ENCODE measurements at places on chromosomes 1 and 21.
A peak's percentile ranks its signal among the peaks of the same experiment; 100 is the strongest.

GRCh38 chr21:41717573-41718330, 49.1 kb downstream of the RIPK4 start:
- no peak for DNase-seq

DNA sequence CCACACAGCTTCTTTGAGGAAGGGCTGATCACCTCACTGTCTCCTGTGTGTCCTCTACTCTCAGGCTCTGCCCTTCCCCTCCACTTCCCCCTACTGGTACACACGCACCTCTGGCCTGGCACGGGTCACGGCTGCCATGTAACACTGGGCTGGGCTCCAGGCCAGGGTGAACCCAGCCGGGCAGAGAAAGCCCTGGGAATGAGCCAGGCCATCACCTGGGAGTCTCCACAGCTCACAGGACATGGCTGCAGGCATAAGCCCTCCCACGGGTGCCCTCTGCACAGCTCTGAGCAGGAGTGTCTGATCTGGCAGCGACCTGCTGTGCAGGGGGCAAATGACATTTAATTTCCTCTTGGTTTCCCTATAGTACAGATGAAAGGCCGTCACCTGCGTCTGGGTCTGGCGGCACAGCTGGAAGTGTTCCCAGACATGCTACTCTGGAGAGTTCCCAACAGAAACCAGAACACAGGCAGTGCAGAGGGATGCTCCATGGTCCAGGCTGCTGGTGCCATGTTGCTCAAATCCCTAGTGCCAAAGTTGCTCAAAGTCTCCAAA, 61.2 kb downstream of the ERI3 start:
- no peak for DNase-seq

DNA sequence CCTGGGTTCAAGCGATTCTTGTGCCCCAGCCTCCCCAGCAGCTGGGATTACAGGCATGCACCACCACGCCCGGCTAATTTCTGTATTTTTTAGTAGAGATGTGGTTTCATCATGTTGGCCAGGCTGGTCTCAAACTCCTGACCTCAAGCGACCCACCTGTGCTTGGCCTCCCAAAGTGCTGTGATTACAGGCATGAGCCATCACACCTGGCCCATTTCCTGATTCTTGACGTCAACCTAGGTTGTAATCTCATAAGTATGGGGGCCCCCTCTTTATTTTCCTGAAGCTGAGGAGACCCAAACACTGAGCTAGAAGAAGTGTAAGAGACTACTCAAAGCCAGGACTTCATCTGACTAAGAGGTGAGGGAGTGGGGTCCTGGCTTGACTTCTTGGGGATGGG, 21.8 kb downstream of the SLC9A1 start:
- DNase-seq: no peak

DNA sequence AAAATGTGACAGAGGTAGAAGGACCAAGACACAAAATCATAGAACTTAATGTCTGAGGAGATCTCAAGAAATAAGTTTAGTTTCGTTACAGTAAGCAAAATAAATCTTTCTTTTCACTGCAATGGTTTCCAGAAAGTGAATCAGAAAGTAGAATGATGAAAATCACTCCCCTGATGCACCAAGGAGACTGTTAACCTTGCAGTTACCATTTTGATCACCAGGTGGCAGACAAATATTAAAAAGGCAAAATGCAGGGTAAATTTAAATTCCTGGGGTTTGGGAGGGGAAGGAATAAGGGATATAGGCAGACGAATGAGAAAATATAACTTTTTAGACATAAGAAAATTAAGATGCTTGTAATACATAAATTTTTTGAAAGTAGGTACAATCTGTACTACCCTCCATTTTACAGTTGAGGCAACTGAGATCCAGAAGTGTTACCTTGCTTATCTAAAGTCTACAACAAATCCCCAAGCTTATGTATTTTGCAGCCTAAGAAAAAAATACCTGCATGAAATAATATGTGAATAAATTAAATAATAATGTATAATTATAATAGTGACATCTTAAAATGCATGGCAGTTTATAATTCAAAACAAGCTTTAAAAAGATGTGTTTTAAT, 253.2 kb downstream of the CRB1 start:
- no peak for DNase-seq

- no peak for DNase-seq
Observed at GRCh38 chr1:153525088-153525728, 10.6 kb downstream of the S100A6 start.

GRCh38 chr1:185775501-185775900, 41.3 kb downstream of the HMCN1 start:
- DNase-seq: no peak

DNA sequence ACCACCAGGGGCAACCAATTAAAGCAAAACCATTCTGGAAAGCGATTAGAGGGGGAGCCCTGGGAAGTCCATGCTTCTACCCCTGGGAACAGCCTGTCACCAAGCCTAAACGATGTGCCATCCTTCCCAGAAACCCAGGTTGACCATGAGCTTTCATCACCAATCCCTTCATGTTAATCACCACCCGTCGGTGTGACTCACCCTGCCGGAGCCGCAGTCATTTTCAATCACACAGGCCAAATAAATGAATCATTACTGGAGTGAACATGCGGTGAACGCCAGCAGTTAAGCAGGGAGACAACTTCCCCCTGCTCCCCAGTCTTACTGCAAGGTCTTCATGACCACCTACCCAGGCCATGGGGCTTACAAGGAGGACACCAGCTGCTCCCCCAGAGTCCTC, 308.8 kb downstream of the AJAP1 start:
- DNase-seq: no peak

DNA sequence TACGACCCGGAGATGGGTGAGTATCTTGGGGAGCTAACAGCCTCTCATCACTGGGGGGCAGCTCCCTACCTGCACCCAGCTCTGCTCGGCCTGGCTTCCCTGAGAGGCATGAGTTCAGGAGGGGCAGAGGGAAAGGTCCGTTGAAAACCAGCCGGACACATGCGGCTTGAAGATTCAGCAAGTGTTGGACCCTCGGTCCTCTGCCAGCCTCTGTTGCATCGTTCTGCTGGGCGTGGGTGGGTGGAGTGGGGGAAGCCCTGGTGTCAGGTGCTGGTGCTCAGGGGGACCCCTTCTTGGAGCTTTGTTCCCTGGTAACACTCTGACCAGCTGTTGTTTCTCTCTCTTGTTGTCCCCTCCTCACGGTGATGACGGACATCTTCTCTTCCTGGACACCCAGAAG, 20.9 kb downstream of the PSEN2 start:
- DNase-seq: no peak

DNA sequence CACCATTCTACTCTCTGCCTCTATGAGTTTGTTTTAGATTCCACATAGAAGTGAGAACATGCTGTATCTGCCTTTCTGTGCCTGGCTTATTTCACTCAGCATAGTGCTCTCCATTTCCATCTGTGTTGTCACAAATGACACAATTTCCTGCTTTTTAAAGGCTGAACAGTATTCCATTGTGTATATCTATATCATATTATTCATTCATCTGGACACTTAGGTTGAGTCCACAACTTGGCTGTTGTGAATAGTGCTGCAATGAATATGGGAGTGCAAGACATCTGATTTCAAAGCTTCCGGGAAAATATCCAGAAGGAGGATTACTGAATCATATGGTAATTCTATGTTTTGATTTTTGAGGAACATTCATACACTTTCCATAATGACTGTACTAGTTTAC, 20.1 kb upstream of the DONSON start:
- DNase-seq: no peak

DNA sequence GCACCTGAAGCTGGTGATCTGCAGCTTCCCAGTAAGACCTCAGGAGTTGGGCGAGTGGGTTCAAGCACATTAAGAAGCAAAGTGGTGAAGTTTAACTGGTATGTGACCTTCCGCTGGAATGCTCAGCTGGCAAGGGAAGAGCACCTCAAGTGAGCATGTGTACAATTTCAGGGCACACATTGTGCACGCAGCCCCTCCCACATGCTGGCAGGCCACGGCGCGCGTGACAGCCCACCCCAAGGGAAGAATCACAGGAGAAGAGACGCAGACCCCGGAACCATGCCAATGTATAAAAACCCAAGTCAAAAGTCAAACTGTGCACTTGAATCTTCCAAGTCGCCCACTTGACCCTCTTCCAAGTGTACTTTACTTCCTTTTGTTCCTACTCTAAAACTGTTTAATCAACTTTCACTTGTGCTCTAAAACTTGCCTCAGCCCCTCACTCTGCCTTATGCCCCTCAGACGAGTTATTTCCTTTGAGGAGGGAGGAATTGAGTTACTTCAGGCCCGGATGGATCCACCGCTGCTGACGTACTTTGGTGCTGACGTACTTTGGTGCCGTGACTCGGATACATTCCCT, 20.0 kb downstream of the LRRC3 start:
- no peak for DNase-seq

- DNase-seq: no peak
Observed at GRCh38 chr1:245671966-245672767, 517.4 kb downstream of the KIF26B start.

GRCh38 chr1:29706936-29707335, 470.6 kb downstream of the PTPRU start:
- DNase-seq: no peak

DNA sequence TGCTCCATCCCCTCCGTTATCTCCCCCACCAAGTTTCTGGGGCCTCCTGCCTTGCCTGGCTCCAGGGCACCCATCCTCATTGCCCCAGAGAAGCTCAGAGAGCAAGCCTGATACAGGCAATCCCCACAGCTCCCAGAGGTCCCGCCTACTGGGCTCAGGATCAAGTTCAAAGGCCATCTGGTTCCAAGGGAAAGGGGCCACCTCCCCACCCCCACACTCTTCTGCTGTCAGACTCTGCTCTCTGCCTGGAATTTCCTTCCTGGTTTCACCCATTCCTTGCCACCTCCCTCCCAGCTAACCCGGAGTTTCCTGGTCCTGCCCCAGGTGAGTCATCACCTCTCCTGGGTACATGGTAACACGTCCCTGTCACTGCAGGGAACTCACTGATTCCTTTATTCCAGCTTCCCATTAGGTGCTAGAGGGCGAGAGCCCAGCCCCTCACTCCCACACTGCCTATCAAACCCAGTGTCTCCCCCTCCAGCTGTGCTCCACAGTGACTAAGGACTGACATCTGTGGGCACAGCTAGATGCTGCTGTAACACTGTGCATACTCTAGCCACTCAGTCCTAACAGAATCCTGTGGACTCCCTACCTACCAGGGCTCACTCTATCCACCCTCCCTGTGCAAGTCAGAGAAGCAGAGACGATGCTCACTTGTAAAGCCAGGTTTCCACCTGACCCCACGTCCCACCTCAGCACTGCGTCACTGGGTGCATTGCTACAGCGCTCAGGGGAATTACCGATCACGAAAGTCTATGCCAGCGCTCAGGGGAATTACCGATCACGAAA, 21.8 kb downstream of the RSPH1 start:
- DNase-seq: no peak

- no peak for DNase-seq
Observed at GRCh38 chr1:73781251-73781650, 416.7 kb downstream of the LRRIQ3 start.

DNA sequence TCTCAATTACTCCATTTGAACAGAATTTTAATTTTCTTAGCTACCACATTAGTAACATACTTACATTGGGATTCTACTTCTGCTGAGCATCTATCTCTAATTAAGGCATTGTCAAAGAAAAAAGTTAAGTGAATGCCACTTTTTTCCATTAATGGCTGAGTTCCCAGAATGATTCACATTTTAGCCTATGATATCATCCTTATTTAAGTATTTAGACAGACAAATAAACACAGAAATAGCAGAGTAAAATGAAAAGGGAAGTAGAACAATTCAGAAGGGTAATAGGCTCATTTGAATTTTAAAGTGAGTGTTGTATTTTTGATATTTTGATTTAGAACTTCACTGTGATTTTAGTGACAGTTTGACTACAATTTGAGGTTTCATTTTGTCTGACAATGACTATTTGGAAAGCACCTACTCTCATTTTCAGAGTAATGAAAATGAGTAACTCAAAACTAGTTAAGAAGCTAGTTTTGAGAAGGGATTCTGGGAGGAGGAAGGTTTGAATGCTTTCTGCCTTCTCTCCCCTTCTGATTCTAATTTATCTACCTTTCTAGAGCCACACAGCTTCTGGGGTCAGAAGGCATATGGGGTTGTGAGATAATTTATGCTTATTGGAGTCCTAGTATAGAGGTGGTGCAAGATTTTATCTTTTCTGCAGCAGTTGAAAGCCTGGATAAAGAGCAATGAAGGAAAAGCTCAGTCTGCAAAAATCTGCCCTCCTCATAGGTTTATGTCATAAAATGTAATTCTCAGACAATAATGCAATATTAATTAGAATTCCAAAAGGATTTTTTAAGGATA, 15.5 kb downstream of the LYPLAL1 start:
- no peak for DNase-seq

- DNase-seq: no peak
Observed at GRCh38 chr1:172293429-172293828, 127.1 kb upstream of the C1orf105 start.

- DNase-seq: no peak
Observed at GRCh38 chr1:180611016-180611930, 20.5 kb upstream of the XPR1 start.

DNA sequence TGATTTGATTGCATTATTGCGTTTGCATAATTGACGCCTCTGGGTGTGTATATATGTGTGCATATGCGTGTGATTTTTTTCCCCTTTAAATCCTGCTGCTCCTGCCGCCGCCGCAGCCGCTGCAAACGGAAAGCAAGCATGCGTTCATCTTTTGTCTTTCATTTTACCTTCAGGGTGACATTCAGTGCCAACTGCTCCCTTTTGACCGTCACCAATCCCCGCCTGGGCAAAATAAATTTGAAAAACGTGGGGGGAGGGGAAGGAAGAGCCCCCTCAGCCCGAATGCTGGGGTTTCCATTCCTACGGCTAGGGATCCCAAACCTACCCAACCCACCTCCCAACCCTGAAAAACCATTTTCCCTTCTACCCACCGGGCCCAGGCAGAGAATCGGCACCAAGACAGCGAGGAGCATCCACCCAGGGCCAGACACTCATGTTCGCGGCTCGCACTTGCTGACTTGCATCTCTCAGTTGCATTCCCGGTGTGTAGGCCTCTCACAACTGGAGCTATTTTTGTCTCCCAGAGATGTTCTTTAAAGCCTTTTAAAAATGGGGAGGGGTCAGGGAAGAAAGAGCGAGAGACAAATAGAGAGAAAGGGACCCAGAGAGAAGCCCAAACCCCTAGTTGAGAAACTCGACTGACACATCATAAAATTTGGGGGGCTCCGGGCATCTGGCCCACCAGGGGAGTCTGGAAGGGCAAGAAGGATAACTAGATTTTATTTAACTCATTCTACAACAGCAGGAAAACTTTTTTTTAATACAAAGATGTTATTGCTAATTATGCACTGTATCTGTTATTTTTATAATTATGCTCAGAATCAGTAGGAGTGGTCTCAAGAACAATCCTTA, 367.1 kb upstream of the ESRRG start:
- no peak for DNase-seq

DNA sequence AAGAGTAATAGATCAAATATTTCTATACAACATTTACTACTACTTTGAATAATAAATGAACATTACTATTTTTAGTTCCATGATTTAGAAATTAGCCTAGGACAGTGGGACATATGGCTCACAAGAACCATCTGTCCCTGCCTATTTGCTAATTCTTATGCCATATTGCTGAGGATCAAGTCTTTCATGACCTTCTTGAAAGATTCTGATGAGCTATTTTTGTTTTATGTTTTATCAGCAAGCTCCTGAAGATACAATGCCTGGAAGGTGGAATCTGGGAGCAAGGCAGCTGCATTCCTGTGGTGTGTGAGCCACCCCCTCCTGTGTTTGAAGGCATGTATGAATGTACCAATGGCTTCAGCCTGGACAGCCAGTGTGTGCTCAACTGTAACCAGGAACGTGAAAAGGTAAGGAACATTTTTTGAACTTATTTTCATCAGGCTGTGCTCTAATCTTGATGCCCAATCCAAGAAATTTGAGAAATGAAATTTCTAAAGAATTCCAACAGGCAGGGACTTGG, 326.7 kb downstream of the PAPPA2 start:
- DNase-seq: no peak

GRCh38 chr1:204445860-204446412, 34.3 kb upstream of the PPP1R15B start:
- DNase-seq: peak; percentile 21
